Heart left ventricle (tissue), 16 donors: ENCODE measurements at places on chromosomes 5 and 9. TPM values are rescaled to one million over a fixed set of nuclear protein-coding genes. Genes with fewer than 3 reads are reported as not detected.

GRCh38 chr9:12915366-12915954, 140.6 kb downstream of the LURAP1L start:
- H3K27ac ChIP-seq: no peak overlapping the region
- H3K27me3 ChIP-seq: no peaks in the 10 kb centered on the region
- DNase-seq: no peak
- H3K4me3 ChIP-seq: no peak overlapping the region

DNA sequence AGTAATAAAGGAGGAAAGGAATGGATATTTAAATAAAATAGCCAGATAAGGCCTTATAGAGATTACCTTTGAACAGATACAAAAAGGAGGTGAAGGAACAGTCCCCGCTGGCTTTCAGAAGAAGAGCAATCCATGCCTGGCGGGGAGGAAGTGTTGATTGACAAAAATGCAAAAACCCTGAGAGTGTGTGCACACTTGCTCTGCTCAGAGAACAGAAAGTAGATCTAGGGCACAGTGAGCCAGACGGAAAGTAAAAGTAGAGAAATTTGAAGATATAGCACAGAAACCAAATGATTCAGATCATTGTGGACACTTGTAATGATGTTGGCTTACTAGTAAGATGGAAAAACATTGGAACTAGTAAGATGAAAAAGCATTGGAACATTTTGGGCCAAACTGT, 720.6 kb downstream of the PTPRD start:
- no peaks in the 10 kb centered on the region for H3K36me3 ChIP-seq
- no peak overlapping the region for H3K4me3 ChIP-seq
- no peak overlapping the region for H3K27ac ChIP-seq
- no peaks in the 10 kb centered on the region for H3K4me1 ChIP-seq
- no peaks in the 10 kb centered on the region for H3K27me3 ChIP-seq
- no peak for DNase-seq

DNA sequence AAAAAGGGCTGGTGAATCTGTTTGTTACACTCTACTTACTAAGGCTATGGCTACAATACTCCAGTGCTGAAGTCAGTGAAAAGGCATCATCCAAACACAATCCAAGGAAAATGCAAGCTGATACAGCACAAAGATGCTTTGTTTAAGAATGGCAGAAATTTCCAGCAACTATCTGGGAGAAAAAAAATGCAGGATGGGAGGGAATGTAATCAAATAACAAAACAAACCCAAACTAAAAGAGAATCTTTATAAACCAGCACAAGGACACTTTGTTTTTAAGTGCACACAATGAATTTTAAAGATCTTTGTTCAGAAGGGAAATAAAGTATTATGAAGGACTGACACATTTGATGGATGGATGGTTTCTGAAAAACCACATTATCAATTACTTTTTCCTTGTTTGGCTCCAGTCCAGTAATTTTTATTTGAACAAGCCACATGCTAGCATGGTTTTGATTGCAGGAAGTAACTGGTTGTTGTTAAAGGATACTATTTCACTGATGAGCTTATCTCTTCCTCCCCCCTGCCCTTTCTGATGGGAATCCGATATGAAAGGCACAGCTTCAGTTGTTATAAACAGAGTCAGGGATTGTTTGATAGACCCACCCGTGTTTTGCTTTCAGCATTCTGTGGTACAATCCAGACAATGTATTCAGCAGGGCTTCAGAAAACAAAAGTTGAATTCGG, 12.1 kb upstream of the TLE4 start:
- H3K4me3 ChIP-seq: no peak overlapping the region
- no peak overlapping the region for H3K27ac ChIP-seq
- DNase-seq: no peak
- no peaks in the 10 kb centered on the region for H3K27me3 ChIP-seq

DNA sequence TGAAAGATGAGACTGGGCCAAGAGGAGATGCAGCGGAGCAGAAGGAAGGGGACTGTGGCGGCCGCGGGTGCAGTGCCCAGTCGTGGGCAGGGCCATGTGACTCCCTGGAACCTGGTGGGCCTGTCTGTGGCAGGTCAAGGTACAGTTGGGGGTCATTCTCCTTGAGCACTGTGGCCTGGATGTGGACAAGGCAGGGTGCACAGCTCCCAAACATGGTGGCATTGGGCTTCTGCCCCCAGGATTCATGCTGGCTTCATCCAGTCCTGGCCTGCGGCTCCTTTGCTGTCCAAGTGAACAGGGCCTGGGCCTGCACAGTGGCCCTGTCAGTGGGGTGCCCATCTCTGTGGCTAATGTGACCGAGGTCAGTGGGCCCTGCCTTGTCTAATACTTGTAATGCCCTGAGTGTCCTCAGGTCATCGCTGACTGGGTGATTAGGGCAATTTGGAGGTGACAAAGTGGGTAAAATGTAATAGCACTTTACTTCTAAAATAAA, 39.9 kb downstream of the CEP72 start:
- no peak for DNase-seq
- H3K27me3 ChIP-seq: no peaks in the 10 kb centered on the region
- no peak overlapping the region for H3K4me3 ChIP-seq
- H3K27ac ChIP-seq: no peak overlapping the region

DNA sequence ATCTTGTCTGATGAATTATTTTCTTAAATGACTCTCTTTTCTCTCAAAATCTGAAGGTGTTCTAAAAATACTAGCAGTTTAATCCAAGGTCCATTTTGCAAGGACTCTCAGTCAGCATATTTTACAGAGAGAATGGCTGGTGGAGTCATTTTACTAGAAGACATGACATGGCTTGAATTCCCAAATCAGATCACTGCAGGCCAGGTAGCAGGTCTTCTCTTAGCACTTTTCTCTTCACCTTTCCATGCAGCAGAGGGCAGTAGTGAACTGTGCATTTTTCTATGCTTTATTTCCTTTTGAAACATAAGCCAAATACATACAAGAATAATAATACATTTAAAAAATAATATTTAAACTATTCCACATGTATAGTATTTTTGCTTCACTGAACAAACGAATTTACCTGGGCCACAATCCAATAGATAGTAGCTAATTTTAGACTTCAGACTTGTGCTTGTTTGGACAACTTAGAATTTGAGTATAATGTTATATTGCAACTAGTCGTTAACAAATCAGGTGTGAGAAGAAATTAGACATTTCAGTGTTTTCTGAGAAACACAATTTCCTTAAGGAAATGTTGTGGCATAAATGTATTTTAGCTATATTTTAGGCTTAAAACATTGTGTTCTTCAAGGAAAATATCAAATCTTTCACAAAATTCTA, 289.4 kb upstream of the DAB2 start:
- H3K27ac ChIP-seq: no peak overlapping the region
- H3K36me3 ChIP-seq: no peaks in the 10 kb centered on the region
- no peak for DNase-seq
- no peaks in the 10 kb centered on the region for H3K27me3 ChIP-seq
- H3K4me1 ChIP-seq: no peaks in the 10 kb centered on the region

DNA sequence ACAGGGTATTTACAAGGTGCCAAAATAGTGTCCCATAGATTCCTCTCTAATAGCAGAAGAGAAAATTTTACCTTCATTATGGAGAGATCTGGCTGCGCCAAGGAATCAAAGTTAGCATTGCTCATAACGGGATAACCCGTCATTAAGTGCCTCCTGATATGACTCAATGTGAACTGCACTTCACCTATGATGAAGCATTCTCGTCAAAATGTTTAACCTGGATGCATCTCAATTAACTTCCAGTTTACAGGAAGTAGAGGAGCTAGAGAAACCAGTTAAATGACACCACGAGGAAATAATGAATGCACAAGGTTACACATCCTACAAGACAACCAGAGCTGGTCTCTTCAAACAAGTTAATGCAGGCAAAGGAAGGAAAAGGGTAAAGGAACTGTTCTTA, 17.2 kb downstream of the FBXW11 start:
- DNase-seq: no peak
- no peaks in the 10 kb centered on the region for H3K27me3 ChIP-seq
- H3K4me3 ChIP-seq: no peak overlapping the region
- peaks cover 15% of the 10 kb centered on the region for H3K4me1 ChIP-seq
- H3K27ac ChIP-seq: no peak overlapping the region

DNA sequence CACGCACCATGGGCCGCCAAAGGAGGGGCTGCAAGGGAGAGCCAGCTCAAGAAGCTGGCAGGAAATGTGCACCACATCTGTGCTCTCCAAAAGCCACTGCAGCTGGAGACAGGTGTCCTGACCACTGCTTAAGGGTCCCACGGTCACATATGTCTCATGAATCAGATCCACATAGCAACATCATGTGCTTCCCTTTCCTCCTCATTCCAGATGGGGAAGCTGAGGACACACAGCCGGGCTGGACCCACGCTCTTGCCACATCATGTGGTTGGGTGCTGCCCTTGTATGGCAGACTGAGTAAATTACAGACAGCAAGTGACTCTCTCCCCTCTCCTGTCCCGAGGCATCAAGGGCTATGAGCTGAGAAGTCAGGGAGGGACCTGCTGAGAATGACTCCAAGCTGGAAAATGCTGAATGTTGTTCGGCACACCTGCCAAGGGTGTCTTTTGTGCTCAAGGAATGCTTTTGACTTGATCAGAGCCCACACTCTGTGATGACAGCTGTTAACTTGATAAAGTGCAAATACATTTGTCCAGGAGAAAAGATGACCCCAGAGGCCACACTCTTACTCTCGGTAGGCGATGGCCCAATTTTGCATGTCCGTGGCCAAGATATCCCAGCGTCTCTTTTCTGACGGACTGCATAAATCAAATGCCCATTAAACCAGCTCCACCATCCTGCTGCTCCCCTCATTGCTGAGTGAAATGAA, 58.2 kb downstream of the NSUN2 start:
- no peak for DNase-seq
- H3K27me3 ChIP-seq: no peaks in the 10 kb centered on the region
- H3K4me1 ChIP-seq: peaks cover 13% of the 10 kb centered on the region
- no peak overlapping the region for H3K27ac ChIP-seq

- peaks cover 12% of the 10 kb centered on the region for H3K4me1 ChIP-seq
- no peaks in the 10 kb centered on the region for H3K27me3 ChIP-seq
- H3K36me3 ChIP-seq: no peaks in the 10 kb centered on the region
- H3K27ac ChIP-seq: no peak overlapping the region
- H3K4me3 ChIP-seq: no peak overlapping the region
Measured at GRCh38 chr9:113475992-113476391, 12.5 kb downstream of the RGS3 start.

DNA sequence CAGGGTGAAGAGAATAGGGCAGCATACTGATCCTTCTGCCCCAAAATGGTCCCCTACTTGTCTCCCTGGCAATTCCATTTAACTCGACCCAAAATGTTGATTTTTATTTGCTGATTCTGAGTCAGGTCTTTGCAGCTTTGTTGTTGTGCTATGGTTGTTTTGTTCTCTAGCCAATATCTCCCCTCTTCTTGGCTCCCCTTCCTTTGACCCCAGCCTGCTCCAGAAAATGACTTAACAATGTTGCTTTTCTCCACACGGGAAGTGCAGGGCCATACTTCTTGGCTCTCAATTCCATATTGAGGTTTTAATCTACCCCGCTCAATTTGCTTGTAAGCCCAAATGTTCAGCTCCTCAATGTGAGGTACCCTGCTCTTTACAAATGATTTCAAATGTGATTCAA, 330.0 kb downstream of the RASEF start:
- H3K27me3 ChIP-seq: no peaks in the 10 kb centered on the region
- no peaks in the 10 kb centered on the region for H3K4me1 ChIP-seq
- no peak for DNase-seq

DNA sequence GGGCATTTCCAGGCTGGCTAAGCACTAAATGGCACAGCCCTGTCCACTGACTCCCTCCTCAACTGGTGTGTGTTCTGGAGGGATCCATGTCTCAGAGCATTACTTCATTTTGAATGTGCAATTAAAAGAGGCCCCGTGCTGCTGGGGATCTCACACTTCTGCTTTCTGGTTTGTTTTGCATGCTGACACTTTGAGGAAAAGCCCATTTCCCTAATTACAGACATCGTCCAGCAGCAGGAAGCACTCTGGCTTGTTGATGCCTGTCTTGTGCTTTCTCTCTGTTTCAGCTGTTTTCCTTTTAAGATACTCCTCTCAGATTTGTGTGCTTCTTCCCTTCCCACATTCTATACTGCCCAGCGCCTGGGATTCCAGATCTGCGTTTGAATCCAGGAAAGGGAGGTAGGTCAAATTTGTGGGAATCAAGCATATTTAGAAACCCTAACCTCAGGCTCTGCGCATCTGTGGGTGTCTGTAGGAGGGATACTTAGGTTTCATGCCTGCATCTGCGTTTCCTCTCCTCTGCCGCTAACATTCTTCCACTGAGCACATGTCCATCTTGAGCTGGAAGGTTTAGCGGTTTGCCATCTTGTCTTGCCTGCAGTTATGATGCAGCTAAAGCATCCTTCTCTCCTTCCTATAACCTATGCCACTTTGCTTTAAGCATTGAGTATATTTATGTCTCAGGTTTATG, 25.7 kb downstream of the SYK start:
- no peak overlapping the region for H3K4me3 ChIP-seq
- no peaks in the 10 kb centered on the region for H3K4me1 ChIP-seq
- no peak for DNase-seq

- DNase-seq: no peak
- no peaks in the 10 kb centered on the region for H3K4me1 ChIP-seq
- no peaks in the 10 kb centered on the region for H3K27me3 ChIP-seq
- no peak overlapping the region for H3K27ac ChIP-seq
- H3K4me3 ChIP-seq: no peak overlapping the region
- peaks cover 55% of the 10 kb centered on the region for H3K36me3 ChIP-seq
Measured at GRCh38 chr5:142915813-142916424, 145.7 kb downstream of the ARHGAP26 start.

- DNase-seq: no peak
- H3K27ac ChIP-seq: no peak overlapping the region
- no peak overlapping the region for H3K4me3 ChIP-seq
- no peaks in the 10 kb centered on the region for H3K27me3 ChIP-seq
- no peaks in the 10 kb centered on the region for H3K4me1 ChIP-seq
Measured at GRCh38 chr9:111944241-111944866, 47.7 kb downstream of the UGCG start.

- no peak for DNase-seq
- H3K4me1 ChIP-seq: no peaks in the 10 kb centered on the region
- H3K27ac ChIP-seq: no peak overlapping the region
- no peaks in the 10 kb centered on the region for H3K27me3 ChIP-seq
- H3K4me3 ChIP-seq: no peak overlapping the region
- H3K36me3 ChIP-seq: no peaks in the 10 kb centered on the region
Measured at GRCh38 chr5:179226696-179227095, 118.6 kb downstream of the ADAMTS2 start.

GRCh38 chr9:84139296-84140070, 158.9 kb downstream of the RMI1 start:
- no peaks in the 10 kb centered on the region for H3K36me3 ChIP-seq
- DNase-seq: peak; percentile 39
- no peak overlapping the region for H3K27ac ChIP-seq
- peaks cover 19% of the 10 kb centered on the region for H3K27me3 ChIP-seq
- no peaks in the 10 kb centered on the region for H3K4me1 ChIP-seq
- no peak overlapping the region for H3K4me3 ChIP-seq

The CBY3 gene
- not detected for total RNA-seq

The SURF4 gene
- 77.8 TPM for total RNA-seq

The FASTKD3 gene
- total RNA-seq: 5.8 TPM

The DRD1 gene
- total RNA-seq: not detected

The DIAPH1 gene
- 60.5 TPM for total RNA-seq
